T-helper 9 cell (primary cell): ENCODE measurements at places on chromosomes 1 and 21.

DNA sequence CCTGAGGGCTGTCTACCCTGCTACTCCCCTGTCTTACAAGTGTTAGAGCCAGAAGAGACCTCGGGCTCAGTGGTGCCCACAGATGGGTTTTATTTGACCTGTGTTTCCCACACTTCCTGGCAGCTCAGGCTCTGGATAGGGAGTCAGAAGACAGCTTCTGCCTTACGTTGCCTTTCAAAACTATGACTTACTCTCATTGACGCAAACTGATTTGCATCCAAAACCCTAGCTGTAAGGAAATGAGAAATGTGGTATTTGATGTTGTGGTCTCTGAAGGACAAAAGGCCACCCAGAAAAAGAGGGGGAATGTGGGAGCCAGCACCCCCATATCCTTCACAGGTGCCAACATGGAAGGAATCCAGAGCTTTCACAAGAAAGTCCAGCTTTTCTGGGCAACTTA is 180.2 kb downstream of the ATG4C start:
- DNase-seq: no peak

GRCh38 chr1:176110203-176110602 is 96.9 kb downstream of the COP1 start:
- no peak for DNase-seq

GRCh38 chr21:46620846-46621245 is 14.6 kb upstream of the PRMT2 start:
- no peak for DNase-seq

DNA sequence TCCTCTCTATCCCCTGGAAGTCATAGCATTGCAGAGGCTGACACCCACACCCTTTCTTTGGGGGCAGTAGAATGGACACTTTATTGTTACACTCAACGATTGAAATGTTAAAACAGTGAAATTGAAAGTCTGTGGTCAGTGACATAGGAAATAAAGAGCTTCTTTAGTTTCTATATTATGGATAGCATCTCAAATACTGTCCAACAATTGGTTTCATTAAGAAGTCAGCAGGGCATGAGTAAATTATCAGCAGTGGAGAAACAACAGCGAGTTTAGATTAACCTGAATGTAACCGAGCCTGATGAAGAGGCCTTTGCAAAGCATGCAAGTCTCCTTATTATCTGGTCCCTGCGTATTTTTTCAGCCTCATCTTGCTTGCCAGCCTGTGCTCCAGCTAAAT is 350.7 kb downstream of the NTNG1 start:
- DNase-seq: no peak

DNA sequence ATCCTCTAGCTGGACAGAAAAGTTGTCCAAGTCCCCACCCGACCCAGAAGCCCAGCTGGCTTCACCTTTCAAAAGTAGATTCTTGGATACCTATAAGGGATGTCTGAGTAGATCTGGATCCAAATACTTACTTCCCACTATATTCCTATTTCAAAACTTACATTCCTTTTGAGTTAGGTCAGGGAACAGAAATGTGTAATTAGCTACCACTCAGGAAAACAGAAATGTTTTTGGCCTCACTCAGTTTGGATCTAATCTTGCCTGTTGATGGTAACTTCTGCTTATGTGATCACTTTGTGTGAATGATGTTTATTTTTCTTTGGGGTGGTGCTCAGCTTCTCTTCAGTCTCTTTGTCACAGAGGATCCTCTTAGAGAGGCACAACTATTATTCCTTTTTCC is 814.4 kb upstream of the RGS18 start:
- DNase-seq: no peak

GRCh38 chr1:156926175-156926574 is 5.7 kb downstream of the LRRC71 start:
- no peak for DNase-seq

DNA sequence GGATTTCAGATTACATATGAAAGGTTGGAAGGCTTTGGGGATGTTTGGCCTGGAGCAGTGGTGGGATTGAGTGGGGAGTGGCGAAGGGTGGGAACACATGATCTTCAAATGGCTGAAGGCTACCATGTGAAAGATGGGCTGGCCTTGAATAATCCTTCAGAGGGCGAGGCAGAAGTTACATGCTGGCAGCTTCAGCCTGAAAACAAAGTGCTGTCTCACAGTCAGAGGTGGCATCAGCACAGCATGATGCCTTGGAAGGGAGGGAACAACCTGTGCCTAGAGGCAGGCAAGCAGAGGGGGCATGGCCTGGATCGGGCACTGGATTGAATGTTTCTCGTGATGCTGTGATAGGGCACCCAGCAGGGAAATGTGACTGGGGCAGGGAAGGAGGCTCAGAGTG is 130.8 kb downstream of the BEND5 start:
- DNase-seq: no peak

GRCh38 chr1:56414728-56415224 is 164.6 kb downstream of the PLPP3 start:
- no peak for DNase-seq

DNA sequence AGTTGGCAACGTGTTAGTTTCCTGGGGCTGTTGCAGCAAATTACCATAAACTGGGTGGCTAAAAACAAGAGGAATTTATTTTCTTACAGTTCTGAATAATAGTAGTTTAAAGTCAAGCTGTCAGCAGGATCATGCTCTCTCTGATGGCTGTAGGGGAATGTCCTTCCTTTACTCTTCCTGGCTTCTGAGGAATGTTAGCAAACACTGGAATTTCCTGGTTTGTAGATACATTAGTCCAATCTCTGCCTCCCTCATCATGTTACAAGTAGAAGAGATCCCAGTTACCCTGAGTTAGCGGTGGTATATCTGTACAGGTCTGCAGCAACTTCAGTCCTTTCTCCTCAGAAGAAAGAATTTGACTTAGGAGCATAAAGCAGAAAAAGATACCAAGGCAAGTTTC is 2249.1 kb downstream of the NCAM2 start:
- DNase-seq: no peak

- DNase-seq: no peak
These were observed 302.0 kb downstream of the DUSP10 start for GRCh38 chr1:221439747-221440501.

DNA sequence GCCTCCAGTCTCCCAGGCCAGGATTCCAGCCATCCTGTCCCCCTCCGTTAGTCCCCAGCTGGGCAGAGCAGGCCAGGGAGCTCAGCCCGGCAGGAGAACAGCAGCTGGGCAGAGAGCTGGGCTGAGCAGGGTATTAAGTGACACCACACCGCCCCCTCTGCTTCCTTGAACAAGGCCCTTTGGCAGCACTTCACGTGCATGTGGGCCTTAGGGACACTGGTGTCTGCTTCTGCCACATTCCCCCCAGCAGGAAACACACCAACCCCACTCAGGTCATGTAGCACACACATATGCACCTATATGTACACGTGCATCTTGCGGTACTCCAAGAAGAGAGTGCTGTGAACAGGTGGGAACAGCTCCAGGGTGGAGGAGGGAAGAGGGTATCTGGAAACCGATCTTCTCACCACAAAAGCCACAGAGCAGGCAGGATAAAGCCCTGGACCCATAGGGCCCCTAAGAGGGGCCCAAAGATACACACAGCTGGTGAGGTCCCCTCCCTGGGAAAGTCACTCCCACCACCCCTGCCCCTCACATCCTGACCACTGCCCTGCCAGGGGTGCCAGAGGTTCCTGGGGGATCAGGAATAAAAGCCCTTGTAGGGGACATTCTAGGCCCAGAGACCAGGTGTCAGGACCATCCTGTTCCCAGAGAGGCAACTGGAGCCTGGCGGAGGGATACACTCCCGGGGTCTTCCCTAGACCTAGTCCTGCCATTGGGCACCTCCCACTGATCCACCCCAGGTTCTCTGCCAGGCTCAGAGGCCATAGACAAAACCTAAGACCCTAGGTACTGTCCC is 4.5 kb downstream of the EPHA2 start:
- no peak for DNase-seq

DNA sequence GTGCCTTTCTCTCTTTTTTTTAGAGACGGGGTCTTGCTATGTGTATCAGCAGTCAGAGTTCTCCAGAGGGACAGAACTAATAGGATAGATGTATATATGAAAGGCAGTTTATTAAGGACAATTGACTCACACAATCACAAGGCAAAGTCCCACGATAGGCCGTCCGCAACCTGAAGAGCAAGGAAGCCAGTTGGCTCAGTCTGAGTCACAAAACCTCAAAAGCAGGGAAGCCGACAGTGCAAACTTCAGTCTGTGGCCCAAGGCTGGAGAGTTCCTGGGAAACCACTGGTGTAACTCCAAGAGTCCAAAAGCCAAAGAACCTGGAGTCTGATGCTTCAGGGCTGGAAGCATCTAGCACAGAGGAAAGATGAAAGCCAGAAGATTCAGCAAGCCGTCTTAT is 16.3 kb upstream of the H3-3A start:
- DNase-seq: no peak

- DNase-seq: no peak
These were observed 15.6 kb upstream of the FAAP20 start for GRCh38 chr1:2210084-2210653.

- no peak for DNase-seq
These were observed 131.6 kb upstream of the ZC3H12A start for GRCh38 chr1:37342736-37343135.

- DNase-seq: no peak
These were observed 145.0 kb upstream of the C21orf91 start for GRCh38 chr21:17964199-17964598.

DNA sequence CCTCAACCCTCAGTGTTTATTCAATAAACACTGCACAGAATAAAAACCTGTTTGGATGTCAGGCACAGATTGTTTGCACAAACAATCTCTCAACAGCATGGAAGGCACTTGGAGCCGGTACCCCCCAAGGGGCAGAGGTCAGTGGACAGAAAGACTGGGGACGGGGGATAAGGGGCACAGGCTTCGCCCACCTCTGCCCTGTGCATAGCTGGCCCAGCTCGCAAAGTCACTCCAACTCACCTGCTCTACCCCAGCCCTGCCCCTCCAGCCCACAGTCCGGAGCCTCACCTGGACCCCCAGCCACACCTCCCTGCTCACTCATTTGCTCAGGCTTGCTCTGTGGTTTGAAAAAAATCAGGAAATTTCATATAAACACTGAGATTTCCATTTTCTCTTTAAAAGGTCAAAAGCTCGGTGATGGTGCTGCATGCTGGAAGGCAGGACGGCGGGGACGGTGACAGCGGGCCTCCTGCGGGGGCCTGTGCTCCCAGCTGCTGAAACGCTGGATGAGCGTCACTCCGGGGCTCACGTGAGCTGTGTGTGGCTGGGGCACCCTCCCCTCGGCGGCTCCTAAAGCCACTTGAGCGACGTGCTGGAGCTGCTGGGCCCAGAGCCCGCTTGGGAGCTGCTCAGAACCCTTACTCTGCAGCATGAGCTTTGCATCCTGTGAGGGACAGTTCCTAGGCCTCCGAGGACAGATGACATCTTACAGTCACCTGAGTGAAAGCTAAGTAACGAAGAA is 54.5 kb downstream of the PRDM15 start:
- DNase-seq: no peak

GRCh38 chr1:67642629-67643028 is 42.4 kb upstream of the GADD45A start:
- no peak for DNase-seq

DNA sequence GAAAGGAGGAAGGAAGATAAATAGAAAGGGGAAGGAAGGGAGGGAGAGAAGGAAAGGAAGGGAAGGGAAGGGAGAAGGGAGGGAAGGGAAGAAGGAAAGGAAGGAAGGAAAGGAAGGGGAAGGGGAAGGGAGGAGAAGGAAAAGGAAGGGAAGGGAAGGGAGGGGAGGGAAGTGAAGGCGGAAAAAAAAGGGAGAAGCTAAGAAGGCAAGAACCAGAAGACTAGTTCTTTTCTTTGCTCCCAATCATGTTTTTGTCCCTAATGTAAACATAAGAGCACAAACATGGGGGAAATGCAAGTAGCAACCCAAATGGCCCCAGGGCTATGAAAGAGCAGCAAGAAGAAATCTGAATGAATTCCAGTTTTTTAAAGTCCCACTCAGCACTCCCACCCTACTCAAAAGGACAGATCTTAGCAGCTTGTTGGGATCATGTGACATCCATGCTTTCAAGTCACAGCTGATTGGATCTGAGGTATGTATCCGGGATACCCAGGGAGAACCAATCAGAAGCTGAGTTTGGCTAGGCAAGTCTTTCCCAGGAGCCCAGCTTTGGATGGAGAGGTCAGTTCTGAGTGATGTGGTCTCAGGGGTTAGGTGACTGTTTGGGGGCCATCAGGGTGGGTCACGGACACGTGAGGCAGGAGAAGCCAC is 24.2 kb upstream of the FHAD1 start:
- no peak for DNase-seq

DNA sequence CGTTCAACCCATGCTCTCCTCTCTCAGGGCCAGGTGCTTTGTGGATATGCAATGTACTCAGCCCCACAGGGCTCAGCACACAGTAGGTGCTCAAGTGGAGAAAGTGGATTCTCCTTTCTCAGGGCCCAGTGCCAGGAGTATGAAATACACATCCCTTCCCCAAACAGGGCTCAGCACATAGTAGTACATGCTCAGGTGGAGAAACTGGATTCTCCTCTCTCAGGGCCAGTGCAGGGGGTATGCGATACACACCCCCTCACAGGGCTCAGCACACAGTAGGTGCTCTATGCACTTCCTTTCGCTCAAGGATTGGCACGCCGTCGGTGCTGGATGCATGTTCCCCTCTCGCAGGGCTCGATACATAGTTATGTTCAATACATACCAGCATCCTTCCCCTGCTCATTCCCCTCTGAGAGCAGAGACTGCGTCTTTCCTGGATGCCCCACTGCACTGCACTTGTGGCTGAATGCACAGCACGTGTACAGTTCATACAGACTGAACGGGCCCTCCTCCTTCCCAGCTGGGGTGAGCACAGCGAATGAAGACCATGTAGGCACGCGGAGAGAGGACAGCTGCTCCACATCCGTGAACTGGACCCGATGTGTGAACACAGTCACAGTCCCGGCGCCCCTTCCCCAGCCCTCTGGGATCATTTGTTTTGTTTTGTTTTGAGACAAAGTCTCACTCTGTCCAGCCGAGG is 16.6 kb upstream of the DISP3 start:
- DNase-seq: no peak

DNA sequence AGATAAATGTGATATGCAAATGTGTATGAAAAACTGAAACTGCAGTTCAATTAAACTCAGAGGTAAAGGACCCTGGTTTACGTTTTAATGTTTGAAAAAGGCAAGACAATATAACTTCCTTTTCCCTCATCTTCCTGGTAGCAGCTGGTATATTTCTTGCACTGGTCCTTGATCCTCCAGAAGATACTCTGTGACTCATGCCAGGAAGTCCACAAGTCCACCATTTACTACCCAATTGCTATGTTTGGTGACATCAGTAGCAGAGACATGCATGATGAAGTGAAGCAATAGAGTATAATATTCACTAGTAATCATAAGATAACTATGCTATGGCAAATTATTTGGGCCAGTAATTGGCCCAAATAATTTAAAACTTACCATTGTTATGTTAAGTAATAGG is 774.5 kb upstream of the NEGR1 start:
- no peak for DNase-seq

- no peak for DNase-seq
These were observed 545 bp downstream of the PATJ start for GRCh38 chr1:61742620-61743430.

- no peak for DNase-seq
These were observed 80.0 kb downstream of the EPS15 start for GRCh38 chr1:51439053-51439452.

- no peak for DNase-seq
These were observed 140.3 kb downstream of the ZC3H11B start for GRCh38 chr1:219472596-219472995.
